ENCODE measurements at places on chromosomes 2 and 18. TPM values are rescaled to one million over a fixed set of nuclear protein-coding genes. Genes with fewer than 3 reads are reported as not detected.

SLC4A5 gene
- 0.12 TPM for total RNA-seq

KCNK3 gene
- 0.27 TPM for total RNA-seq

FBXO15 gene
- total RNA-seq, result 0.51 TPM

CNPPD1 gene
- total RNA-seq, result 22.3 TPM
